Endothelial cell (in vitro differentiated cells): ENCODE measurements at places on chromosomes 1 and 21.
A peak's percentile ranks its signal among the peaks of the same experiment; 100 is the strongest.

DNA sequence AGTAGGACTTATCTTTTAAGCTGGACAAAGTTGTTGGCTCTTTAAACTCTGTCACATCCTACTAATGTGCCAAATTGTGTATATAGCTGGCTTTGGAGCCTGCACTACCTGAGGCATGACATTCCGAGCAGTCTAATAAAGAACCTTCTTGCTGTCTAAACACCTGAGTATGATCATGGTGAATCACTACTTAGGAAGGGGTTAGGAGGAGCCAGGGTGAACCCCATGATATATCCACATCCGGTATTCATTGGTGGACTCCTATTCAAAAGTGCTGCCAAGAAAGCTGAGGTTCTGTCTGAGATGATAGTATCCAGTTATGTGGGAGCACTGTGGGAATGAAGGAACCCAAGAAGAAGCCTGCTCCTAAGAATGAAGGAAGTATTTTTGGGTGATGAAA is 27.1 kb downstream of the CRNN start:
- H3K4me3 ChIP-seq, result no peak overlapping the region
- H3K36me3 ChIP-seq, result no peaks in the 10 kb centered on the region
- peaks cover 6% of the 10 kb centered on the region for H3K4me1 ChIP-seq
- no peaks in the 10 kb centered on the region for H3K27me3 ChIP-seq

DNA sequence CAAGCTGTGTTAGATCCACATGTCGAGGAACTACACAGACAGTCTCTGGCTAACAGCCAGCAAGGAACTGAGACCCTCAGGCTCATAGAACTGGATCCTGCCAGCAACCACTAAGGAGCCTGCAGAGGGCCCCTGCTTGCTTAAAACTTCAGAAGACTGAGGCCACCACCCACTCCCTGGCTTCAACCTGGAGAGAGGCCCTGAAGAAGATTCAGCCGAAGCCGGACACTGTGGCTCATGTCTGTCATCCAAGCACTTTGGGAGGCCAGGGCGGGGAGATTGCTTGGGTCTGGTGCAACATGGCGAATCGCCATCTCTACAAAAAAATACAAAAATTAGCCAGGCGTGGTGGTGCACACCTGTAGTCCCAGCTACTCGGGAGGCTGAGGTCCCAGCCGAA is 92.6 kb upstream of the TMPRSS2 start:
- no peaks in the 10 kb centered on the region for H3K4me1 ChIP-seq
- H3K4me3 ChIP-seq, result no peak overlapping the region
- no peak overlapping the region for H3K27ac ChIP-seq
- peaks cover 11% of the 10 kb centered on the region for H3K27me3 ChIP-seq

- no peaks in the 10 kb centered on the region for H3K27me3 ChIP-seq
- H3K36me3 ChIP-seq, result no peaks in the 10 kb centered on the region
- peak overlapping the region; percentile 2 for H3K4me3 ChIP-seq
- peaks cover 38% of the 10 kb centered on the region for H3K4me1 ChIP-seq
- peak overlapping the region; percentile 61 for H3K27ac ChIP-seq
Measured at GRCh38 chr1:185674201-185674600, 60.0 kb upstream of the HMCN1 start.

DNA sequence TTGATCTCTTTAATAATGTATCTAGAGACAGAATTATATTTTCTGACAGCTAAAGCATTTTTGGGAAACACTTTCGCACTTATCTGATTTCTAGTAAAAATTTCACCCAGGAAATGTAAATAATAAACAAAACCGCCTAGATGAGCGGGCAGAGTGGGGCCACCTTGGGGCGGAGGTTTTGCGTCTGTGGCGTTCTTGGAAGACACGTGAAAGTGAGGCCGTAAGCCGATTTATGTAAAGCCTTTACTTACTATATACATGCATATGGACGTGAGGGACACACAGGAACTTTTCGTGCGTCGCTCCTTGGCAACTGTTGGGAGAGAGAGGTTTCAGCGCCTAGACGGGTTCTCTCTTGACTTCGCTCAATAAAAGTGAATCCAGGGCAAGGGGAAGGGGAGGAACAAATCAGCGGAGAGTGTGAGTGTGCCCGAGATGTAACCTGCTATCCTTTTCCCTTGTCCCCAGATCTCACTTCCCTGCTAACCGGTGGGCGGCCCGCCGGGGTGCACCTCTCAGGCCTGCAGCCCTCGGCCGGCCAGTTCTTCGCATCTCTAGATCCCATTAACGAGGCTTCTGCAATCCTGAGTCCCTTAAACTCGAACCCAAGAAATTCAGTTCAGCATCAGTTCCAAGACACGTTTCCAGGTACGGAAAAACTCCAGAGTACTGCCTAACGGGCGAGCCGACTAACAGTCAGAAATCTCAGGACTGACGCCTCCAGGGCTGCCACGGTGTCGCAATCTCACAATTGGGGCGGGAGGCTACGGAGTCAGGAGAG is 1.7 kb downstream of the HLX start:
- H3K27ac ChIP-seq, result no peak overlapping the region
- H3K4me3 ChIP-seq, result peak overlapping the region; percentile 61
- H3K36me3 ChIP-seq, result no peaks in the 10 kb centered on the region

GRCh38 chr1:246878551-246878950 is 53.2 kb downstream of the AHCTF1 start:
- no peak overlapping the region for H3K27ac ChIP-seq
- no peak overlapping the region for H3K4me3 ChIP-seq
- DNase-seq, result no peak
- no peaks in the 10 kb centered on the region for H3K4me1 ChIP-seq
- H3K36me3 ChIP-seq, result peaks cover 19% of the 10 kb centered on the region
